ENCODE measurements at places on chromosomes 5 and 9.

- no peak for DNase-seq
These were observed 40.8 kb upstream of the ANKRD31 start for GRCh38 chr5:75277463-75277862.

- no peak for DNase-seq
These were observed 506.8 kb downstream of the NFIB start for GRCh38 chr9:13807118-13807517.

GRCh38 chr9:34341659-34342295, 12.4 kb downstream of the NUDT2 start:
- no peak for DNase-seq

DNA sequence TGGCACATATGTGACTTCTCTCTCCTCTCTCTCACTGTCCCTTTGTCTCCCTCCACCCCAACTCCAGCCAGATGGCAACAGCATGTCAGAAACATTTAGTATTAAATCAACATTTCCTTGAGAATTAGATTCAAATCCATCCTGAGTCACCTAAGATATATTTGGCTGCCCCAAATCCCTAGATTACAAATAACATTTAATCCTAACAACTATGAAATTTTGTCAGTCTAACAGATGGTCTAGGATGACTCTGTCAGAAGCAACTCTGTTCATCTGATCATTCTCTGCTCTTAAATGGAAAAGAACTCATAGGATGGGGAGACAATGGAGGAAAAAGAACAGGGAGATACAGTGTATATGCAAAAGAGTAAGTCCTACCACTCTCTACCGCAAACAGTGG, 201.2 kb downstream of the TSSK1B start:
- DNase-seq: no peak

GRCh38 chr5:63768221-63768620, 194.0 kb downstream of the HTR1A start:
- no peak for DNase-seq

GRCh38 chr9:96418083-96418919, at the start of gene ZNF367:
ZNF367 (minus strand) TSS chr9:96418370; CDS start chr9:96418032, 338 bp downstream.
- DNase-seq: peak; percentile 99

- no peak for DNase-seq
These were observed 212.8 kb upstream of the ATP10B start for GRCh38 chr5:161064781-161065180.

- no peak for DNase-seq
These were observed 300.0 kb downstream of the MAST4 start for GRCh38 chr5:66896171-66896570.

- no peak for DNase-seq
These were observed 392.5 kb upstream of the RPS23 start for GRCh38 chr5:82670692-82671091.

Data from coronary artery (tissue), 2 donors.